ENCODE measurements at places on chromosomes 16 and 17.

- no peak for DNase-seq
These were observed 703.2 kb downstream of the MAF start for GRCh38 chr16:78897299-78897698.

DNA sequence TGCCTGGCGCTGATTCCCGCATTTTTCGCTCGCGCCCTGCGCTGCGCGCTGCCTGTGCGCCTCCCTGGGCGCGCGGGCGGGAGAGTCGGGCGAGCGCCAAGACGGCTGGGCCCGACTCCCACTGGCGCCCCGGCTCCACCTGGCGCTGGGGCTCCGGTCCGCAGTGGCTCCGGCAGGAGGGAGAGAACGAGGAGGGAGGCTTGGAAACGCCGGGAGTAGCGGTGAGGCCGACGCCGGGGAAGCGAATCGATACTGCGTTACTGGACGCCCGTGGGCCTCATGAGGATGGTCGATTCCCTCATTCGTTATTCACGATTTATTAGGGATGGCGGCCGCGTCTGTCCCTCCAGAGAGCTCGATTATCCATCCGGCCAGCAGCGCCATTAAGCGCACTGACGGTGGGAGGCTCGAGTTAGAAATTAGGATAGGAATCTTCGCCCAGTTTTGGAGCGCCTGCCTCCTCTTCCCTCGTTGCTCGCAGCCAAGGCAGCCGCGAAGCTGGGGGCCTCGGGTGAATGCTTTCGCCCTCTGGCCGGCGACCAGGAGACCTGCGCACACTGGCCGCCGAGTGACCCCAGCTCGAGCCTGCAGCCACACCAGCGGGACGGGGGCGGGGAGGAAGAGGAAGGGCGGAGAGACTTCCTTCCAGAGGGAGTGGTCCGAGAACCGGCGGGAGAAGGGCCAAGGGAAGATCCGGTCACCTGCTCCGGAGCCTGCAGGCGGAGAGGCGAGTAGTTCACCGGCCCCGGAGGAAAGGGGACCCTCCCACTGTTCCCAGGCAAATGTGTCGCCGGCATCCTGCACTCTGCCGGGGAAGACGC, 1.3 kb upstream of the PCGF2 start:
- DNase-seq: no peak

DNA sequence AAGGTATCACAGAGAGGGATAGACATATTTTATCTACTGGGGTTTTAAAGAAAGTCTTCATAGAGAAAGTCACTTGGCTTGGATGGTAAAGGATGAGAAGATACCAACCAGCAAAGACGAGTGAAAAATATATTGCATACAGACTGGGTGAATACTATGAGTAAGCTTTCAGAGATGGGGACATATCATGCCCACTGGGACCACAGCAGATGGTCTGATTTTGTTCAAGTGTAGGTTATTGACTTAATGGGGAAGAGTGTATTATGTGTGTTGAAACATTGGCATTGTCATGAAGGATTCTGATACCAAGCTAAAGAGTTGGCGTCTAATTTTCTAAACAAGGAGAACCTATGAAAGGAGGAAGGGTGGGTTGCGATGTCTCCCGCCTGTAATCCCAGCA, 13.8 kb upstream of the MMD start:
- no peak for DNase-seq

DNA sequence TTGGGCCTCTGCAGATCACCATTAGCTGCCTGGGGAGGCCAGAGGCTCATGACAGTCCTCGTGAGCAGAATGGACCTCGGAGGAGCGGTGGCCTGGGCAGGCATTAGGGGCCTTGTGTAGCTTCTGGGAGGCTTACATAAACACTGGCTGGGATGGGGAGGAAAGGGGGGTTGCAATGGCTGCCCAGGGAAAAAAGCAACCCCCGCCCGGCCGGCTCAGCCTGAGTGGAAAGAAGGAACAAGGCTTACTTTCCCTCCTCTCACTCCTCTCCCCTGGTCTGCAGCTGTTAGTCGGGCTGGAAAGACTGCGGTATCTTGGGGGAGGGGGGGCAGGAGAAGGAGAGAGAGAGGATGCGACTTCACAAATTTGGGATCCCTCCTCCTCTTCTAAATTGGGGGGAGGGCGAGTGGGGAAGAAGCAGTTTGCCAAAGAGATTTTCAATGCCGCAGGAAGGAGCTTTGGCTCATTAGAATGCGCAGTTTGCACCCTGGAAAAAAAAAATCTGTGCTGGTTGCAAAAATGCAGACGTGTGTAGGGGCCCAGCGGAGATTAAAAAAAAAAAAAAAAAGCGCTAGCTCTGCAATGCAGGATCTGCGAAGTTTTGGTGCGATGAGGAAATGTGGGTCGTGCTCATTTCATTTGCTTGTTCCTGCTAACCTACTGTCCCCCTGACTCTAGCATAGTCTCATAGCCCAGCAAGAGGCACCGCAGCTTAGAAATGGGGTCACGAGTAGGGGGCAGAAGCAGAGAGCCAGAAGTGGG, 6.6 kb upstream of the NR1D1 start:
- no peak for DNase-seq

DNA sequence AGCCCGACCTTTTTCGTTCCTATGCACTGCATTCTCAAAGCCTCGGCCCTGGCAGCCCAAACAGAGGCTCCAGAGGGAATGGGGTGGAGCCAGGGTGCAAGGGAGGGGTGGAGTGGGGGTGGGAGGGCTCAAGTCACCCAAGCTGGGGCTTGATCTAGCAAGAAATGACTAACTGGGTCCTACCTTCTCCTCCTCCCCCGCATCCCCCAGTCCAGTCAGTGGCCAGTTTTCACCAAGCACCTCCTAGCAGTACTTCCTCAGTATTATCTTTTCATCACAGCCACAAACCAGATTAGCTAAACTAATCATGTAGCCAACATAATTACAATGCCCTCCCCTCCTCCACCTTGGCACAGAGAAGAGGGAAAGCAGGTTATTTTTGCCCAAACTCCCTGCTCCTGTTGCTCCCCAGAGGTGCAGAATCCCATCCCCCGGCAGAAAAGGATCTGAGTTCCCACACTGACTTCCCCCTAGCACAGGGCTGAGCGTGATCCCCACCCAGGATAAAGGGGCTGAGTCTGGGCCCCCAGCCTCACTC, 2.2 kb downstream of the JUP start:
- DNase-seq: no peak

- no peak for DNase-seq
These were observed 17.3 kb downstream of the KANSL1 start for GRCh38 chr17:46175891-46176290.

DNA sequence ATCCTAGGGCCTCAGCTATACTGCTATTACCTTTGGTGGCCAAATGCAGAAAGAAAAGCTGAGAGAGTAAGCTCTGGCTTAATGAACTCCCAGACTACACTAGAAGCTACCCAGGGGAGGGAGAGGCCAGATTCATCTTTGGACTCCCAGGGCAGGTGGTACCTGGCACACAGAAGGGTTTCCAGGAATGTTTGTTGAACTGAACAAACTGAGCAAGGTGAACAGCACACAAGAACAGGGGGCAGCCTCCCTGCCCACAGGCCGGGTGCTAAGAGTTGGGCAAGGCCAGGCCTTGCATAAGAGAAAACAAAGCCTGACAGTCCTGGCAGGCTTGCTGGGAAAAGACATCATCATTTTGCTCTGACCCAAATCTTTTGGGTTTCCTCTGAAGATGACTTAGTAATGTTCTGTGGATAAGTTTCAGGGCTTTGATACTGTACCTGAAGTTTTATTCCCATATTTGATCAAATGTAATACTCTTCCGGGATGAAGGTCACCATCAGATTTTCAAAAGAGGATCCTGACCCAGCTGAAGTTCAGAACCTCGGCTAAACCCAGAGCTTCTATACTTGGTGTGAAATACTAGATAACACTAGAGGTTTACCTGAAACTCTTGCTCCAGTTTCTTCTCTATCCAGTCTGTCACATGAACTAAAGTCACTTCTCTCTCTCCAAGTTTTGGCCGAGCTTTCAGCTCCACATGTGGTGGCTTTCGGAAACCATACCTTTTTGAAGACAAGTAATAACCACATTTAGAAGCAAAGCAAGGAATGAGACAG, 20.5 kb upstream of the ERN1 start:
- no peak for DNase-seq

- DNase-seq: no peak
These were observed 100.3 kb downstream of the NPIPB11 start for GRCh38 chr16:29306201-29306600.

GRCh38 chr17:74924250-74924948, at the start of gene OTOP2:
Gene OTOP2, plus strand, starts transcription at chr17:74924273. Its CDS starts 360 bp downstream, at chr17:74924633.
- no peak for DNase-seq

DNA sequence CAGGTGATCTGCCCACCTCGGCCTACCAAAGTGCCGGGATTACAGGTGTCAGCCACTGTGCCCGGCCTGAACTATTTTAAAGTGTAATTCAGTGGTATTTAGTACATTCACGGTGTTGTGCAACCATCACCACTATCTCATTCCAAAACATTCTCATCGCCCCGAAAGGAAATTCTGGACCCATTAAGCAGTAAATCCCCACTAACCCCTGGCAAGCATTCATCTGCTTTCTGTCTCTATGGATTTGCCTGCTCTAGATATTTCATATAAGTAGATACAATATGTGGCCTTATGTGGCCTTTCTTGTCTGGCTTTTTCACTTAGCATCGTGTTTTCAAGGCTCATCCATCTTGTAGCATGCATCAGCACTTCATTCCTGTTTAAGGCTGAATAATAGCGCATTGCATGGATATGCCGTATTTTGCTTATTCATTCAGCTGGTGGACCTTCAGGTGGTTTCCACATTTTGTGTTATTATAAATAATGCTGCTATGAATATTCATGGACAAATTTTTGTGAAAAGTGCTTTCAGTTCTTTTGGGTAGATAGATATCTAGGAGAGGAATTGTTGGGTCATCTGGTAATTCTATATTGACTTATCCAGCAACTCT, 8.4 kb upstream of the HERPUD1 start:
- no peak for DNase-seq

Data from activated naive CD8-positive, alpha-beta T cell treated with anti-CD3 and anti-CD28 coated beads, Interleukin-2, amount 50 U/mL, for 16 hours (primary cell).